ENCODE measurements at places on chromosomes 12 and 14. TPM values are rescaled to one million over a fixed set of nuclear protein-coding genes. Genes with fewer than 3 reads are reported as not detected.

C2CD5 gene
- 19.5 TPM for total RNA-seq

CFAP54 gene
- 0.13 TPM for total RNA-seq

BEGAIN gene
- 0.46 TPM for total RNA-seq

OR6S1 gene
- not detected for total RNA-seq

All from Right ventricle myocardium superior (tissue), 1 donor.